ENCODE measurements at places on chromosomes 5 and 9.

DNA sequence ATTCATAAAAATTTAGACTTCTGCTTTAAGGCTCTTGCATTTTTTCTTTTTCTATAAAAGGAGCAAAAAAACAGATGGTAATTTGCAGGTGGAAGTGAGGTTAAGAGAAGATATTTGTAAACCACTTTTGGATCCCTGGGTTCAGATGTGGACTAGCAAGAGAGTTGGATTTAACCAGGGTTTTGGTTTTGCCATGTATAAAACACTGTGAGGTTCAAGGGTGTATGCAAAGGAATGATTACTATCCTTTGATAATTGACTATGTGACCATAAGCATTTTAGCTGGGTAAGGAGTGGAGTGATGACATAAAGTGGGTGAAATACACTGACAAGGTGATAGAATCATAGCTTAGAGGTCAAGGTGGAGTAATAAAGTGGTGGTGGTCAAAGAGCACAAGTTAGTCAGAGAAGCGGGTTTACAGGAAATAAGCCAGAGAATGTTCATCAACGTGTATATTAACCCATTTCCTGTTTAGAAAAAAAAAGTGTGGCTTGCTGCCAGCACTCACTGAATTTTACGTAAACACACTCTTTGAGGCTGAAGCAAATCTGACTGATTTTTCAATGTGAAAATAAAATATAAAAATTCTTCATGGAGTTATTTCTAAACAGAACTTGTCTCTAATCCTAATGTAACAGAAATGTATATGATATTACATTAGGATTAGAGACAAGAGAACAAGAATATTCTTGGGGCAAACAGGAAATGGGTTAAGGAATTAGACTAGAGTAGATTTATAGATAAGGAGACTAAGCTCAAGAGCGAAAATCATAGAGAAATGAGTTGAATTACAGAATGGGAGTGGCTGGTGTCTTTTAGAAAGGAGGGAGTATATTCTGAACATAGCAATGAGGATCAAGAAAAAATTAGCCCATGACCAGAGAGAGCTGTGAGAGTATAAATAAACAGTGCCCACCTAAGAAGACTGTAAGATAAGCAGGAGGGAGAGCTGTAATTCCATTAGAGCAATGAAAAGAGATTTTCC is 74.5 kb downstream of the CDKN2A start:
- DNase-seq = peak; percentile 19

DNA sequence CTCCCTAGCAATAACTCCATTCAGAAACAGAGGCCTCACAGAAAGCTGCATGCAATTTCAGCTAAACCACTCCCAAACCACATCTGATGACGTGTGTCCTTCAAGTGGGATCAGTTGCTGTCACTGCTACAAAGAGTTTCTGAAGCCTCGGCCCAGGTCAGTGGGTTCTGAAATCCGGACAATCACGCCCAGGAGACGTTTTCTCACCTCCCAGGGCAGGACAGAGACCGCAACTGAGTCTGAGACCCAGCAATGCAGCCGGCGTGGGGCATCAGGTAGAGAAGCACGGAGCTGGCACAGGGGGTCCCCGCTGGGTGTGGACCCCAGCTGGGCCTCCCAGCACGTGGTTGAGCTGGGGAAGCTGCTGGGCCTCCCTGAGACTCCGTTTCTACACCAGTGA is 2.6 kb upstream of the UBE2QL1 start:
- no peak for DNase-seq

DNA sequence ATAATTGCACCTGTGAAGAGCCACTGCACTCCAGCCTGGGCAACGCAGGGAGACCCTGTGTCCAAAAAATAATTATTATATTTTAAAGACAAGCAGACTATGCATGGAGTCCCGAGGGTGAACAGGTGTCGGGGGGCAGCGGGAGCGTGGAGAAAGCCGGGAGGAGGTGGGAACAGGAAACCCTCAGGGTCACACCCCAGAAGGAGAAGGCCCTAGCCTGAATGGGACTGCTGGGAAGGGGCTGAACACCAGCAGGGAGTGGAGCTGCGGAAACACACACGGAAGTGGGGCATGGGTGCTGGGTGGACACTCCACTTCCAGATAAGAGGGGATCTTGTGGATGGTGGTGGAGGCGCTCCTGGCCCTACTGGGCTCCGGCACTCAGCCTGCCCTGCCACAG is 12.8 kb downstream of the SURF6 start:
- DNase-seq = no peak

DNA sequence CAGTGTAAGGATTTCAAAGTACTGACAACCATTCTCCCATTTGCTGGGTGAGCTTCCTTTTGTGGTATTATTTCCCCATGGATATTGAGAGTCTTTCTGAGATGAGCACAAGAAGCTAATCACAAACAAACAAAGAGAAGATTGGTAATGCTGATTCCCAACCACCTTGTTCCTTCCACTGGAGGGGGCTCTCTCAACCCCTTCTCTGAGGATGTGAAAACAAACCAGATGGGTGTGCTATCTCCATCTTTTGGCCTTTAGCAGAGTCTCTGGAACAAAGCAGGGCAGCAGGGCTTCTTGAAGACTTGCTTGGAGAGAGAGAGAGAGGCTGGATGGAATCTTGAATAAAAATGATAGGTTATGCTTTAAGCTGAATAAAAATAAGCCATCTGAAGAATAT is 576.7 kb upstream of the ZNF462 start:
- DNase-seq = no peak

- DNase-seq = no peak
Observed at GRCh38 chr5:93100976-93101375, 480.0 kb downstream of the NR2F1-AS1 start.

DNA sequence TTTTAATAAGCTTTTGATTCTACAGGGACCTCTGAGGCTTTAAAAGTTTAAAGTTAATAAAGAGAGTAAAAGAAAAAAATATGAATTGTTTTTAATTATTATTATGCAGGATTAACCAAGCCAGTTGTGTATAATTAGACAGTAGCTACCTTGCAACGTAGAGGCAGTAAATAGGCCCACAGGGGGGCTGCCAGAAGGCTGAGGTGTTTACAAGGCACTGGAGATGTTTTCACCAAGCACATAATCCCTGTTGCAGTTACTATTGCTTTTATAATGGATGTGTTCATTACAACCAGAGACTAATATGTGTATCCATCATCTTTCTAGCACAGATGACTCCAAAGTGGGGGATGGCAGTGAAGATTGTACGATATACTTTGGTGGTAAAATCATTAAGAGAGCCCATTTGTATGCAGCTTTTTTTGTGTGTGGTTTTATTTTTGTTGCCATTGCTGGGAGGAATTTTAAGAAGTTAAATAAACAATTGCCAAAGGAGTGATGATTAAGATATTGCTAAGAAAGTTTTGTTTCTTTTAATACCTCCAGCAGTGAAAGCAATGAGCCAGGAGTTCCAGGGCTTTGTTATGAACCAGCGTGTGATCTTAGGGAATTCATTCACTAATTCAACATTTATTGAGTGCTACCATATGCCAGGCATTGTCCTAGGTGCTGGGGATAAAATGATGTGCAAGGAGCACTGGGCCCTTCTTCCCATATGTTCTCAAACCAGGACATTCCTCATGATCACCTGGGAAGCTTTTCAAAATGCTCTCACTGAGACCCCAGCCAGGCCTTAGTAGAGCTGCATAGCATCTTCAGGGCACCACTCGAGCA is 138.7 kb upstream of the EFNA5 start:
- DNase-seq = no peak

- DNase-seq = no peak
Observed at GRCh38 chr5:55387865-55388264, 80.1 kb downstream of the MTREX start.

DNA sequence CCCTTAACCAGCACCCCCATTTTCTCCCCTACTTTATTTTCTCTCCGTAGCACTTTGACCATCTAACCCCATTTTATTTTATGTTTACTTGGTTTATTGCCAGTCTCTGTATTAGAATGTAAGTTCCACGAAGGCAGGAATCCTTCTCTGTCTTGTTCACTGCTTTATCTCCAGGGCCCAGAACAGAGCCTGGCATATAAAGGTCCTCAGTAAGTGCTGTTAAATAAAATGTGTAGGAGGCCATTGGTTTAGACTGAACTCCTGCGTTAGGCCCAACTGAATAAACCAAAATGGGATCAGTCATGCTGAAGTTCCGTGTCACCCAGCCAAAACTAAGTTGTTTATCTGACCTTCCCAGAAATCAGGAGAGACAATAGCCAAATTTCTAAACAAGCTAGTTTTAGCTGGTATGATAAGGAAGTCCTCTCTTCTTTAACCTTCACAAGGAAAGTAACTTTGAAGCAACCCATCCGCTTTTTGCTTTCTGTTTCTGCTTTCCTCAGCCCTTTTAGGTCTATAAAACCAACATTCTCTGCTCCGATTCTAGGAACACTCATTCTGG is 29.0 kb upstream of the CCNJL start:
- no peak for DNase-seq

DNA sequence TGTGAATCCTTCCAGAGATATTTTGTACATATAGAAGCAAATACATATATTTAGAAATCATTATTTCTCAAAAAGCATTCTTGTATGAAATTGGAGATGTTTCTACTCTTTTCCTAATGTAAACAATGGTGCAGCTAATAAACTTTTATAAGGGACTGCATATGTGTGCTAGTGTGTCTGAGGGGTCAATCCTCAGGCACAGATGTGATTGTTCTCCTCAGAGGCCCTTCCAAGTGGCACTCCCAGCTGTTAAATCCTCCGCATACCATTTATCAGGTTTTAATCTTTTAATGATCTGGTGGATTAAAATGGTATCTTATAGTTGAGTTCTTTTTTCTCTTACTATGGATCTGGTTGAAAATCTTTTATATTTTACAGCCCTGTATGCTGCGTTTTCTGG is 5.6 kb upstream of the OMD start:
- no peak for DNase-seq

DNA sequence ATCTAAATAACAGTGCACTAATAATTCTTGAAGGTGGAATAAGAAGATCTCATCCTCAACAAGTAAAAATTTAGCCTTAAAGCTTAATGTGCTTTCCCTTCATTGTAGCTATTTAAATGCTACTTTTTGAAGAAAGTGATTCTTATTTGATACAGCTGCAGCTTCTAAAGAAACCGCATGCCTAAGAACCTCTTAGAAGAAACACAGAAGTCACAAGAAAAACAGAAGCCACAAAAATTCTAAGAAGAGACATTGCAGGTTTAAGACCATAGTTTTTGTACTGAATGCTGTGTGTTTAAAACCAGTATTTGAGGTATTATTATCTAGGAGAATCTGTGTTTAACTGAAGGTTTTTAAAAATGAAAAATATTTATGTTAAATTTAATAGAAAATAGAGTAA is 68.3 kb downstream of the PPIP5K2 start:
- no peak for DNase-seq

GRCh38 chr9:14314424-14314928 is 535 bp upstream of the NFIB start:
- DNase-seq = no peak

DNA sequence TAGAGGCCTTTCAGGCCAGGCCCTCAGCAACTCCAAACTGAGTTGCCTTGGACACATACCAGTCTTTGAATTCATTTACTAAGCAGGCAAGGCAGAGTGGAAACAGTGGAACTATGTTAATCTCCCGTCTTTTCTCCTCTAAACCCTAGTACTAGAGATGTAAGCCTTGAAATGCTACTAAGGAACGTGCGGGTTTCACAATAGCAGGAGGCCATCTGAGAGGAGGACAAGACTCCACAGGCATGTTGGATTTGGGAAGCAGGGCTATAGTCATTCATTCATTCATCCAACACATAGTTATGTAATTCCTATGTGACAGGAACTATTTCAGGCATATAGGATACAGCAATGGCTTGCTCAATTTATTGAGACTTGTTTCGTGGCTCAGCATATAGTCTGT is 3.3 kb upstream of the OCLN start:
- DNase-seq = no peak

GRCh38 chr9:84642553-84643141 is 26.9 kb upstream of the NTRK2 start:
- DNase-seq = no peak

- no peak for DNase-seq
Observed at GRCh38 chr9:129182625-129183494, 4.8 kb upstream of the IER5L start.

GRCh38 chr9:128247226-128247803 is 28.5 kb downstream of the GOLGA2 start:
- no peak for DNase-seq
